Stimulated activated CD4-positive, alpha-beta T cell treated with anti-CD3 and anti-CD28 coated beads, Interleukin-1b, Interleukin-23, amount 100 ng/mL, for 1 hour (primary cell): ENCODE measurements at places on chromosomes 12 and 14.

DNA sequence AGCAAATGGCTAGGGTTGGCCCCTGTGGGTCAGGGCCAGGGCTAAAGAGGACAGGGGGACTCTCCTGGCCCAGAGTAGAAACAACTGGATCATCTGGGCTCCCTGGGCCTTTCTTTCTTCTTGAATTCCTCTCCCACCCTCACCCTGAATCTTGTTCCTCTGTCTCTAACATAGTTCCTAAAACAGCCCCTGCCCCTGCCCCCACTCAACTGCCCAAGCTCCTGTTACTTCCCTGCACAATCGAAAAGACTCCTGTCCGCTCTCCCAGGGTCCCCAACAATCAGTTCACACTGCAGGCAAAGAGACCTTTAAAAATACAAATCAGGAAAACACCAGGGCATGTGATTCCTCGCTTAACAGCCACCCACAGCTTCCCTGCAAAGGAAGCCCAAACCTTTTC is 18.0 kb upstream of the ANKRD33 start:
- no peak for DNase-seq

DNA sequence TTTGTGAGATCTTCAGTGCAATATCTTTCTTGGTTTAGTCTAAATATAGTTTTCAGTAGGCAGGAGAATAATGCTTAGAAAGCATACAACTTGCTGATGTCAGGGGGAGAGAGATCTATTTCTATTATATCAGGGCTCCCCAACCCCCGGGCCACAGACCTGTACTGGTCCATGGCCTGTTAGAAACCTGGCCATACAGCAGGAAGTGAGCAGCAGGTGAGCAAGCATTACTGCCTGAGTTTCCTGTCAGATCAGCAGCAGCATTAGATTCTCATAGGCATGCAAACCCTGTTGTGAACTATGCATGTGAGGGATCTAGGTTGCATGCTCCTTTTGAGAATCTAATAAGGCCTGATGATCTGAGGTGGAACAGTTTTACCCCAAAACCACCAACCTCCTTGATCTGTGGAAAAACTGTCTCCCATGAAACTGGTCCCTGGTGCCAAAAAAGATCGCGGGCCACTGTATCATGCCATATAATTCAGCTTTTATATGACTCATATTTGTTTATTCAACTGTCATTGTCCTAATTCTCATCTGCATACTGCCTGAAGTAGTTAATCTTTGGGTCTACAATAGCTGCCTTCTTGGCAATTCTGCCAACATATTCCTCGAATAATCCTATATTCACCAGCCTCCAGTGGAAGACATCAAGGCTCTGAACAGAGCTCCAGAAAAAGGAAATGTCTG is 163.6 kb upstream of the DYRK2 start:
- DNase-seq, result no peak

DNA sequence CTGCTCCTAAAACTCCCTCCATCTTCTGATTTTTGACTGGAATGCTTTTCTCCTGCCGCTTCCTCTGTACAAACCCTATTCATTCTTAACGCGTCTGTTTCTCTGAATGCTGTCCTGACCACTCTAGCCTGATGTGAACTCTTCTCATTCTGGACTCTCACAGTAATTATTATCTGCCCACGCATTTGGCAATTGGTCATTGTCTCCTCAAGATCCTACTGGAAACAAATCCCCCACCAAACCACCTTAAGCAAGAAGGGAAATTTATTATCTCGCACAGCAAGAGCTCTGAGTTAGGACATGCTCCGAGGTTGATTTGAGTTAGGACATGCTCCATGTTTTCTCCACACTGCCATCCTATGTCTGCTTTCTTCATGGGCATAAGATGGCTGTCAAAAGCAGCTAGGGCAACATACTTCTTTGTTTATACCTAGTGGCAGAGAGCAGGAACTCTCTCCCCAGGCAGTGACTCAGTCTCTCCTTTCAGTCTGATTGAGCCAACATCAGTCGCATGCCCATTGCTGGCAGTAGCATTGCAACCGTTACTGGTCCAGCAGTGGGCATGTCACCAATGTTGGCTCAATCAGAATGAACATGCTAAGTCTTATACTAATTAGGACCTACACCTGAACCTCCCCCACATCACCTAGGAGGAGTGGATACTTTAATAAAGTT is 102.2 kb downstream of the SSPN start:
- no peak for DNase-seq

DNA sequence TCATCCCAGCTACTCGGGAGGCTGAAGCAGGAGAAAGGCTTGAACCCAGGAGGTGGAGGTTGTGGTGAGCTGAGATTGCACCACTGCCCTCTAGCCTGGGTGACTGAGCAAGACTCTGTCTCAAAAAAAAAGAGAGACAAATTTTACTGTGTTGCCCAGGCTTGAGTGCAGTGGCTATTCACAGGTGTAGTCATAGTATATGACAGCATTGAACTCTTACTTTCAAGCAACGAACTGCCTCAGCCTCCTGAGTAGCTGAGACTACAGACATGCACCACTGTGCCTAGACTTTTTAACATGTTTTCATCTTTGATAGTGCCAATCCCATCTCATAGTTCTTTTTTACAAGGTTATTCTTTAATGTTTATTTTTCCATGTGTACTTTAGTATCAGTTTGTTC is 13.7 kb downstream of the ARID2 start:
- no peak for DNase-seq

- no peak for DNase-seq
Measured at GRCh38 chr12:113955109-113955970, 10.8 kb downstream of the RBM19 start.

GRCh38 chr14:105171004-105171673 is 2.6 kb upstream of the JAG2 start:
- DNase-seq, result no peak

- DNase-seq, result no peak
Measured at GRCh38 chr14:92529903-92530302, 16.3 kb downstream of the RIN3 start.

- no peak for DNase-seq
Measured at GRCh38 chr14:93042968-93043940, 72.5 kb downstream of the ITPK1 start.

DNA sequence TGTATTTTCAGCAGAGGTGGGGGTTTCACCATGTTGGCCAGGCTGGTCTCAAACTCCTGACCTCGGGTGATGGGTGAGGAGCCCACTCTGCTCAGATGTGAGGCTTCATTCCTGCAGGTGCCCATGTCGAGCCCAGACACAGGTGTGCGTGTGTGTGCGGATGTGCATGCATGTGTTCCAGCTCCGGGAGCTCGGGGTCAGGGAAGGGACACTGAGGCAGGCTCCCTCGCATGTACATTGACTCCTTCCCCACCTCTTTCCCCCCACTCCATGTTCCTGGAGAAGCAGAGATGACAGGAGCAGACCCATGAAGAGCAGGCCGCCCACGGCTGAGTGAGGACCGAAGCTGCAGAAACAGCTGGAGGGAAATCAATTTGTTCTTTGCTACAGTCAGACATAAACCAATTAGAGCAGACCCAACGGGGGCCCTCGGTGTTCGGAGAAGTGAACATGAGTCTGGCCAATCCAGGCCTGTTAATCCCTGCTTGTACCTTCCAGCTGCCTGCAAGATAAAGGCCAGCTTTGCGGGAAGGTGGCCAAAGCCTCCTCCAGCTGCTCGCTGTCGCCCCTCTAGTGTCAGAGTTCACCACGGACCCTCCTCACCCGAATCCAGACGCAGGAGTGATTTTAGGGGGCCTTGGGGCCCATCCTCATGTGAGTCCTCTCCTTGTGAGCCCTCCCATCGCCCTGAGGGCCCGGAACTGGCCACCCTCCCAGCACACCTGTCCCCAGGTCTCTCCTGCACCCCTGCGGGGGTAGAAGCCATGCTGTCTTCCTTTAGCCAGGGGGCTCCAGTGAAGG is 321.0 kb upstream of the RTL1 start:
- DNase-seq, result no peak

- no peak for DNase-seq
Measured at GRCh38 chr14:75395862-75396261, 32.0 kb upstream of the JDP2 start.

- no peak for DNase-seq
Measured at GRCh38 chr12:19130224-19131024, 891 bp downstream of the PLEKHA5 start.

- DNase-seq, result no peak
Measured at GRCh38 chr14:71247106-71247505, 339.8 kb downstream of the PCNX1 start.

DNA sequence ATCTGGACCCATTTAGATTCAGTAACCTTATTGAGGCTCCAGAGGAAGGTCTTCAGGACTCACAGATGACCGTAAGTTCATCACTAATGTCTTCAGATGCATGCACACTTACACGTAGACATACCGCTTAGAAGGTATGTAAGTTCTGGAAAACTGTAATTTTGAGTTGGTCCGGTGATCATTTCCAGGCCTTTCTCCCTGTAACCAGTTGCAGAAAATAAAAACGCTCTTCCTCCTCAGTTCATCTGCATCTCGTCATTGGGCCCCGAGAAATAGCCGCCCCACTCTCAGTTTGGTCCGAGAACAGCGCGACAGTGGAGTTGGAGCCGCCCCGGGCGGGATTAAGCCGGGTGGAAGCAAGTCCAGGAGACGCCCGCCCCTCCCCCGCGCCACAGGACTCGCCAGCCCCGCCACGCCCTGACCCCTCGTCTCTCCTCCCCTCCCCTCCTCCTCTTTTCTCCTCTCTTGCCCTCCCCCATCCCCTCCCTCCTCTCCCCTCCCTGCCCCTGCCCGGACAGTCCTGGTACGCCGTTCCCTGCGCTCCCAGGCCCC is 83.7 kb downstream of the TNFAIP2 start:
- DNase-seq, result no peak

- DNase-seq, result no peak
Measured at GRCh38 chr12:20345866-20346265, 22.5 kb upstream of the PDE3A start.

- DNase-seq, result no peak
Measured at GRCh38 chr12:56719056-56719455, 6.0 kb downstream of the NACA start.

- DNase-seq, result no peak
Measured at GRCh38 chr14:33229269-33229929, 290.7 kb downstream of the NPAS3 start.

DNA sequence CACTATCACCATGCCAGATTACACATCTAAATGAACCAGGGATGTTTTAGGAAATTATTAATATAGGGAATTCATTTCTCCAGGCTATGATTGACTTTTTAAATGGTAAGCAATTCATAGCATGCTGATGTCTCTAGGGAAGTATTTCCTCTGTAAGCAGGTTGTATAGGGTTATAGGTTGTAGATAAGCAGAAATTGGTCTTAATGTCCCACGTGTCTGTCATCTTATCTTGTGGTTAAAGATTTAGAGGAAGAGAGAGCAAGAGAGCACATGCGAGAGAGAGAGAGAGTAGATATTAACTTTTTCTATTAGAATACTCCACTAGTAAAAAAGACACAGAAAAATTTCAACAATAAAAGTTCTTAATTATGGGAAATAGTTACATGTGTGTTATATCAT is 32.6 kb downstream of the TRHDE start:
- DNase-seq, result no peak

- no peak for DNase-seq
Measured at GRCh38 chr12:7114851-7115250, 5.8 kb upstream of the C1RL start.

- DNase-seq, result no peak
Measured at GRCh38 chr14:63761351-63762117, 33.7 kb upstream of the SGPP1 start.

DNA sequence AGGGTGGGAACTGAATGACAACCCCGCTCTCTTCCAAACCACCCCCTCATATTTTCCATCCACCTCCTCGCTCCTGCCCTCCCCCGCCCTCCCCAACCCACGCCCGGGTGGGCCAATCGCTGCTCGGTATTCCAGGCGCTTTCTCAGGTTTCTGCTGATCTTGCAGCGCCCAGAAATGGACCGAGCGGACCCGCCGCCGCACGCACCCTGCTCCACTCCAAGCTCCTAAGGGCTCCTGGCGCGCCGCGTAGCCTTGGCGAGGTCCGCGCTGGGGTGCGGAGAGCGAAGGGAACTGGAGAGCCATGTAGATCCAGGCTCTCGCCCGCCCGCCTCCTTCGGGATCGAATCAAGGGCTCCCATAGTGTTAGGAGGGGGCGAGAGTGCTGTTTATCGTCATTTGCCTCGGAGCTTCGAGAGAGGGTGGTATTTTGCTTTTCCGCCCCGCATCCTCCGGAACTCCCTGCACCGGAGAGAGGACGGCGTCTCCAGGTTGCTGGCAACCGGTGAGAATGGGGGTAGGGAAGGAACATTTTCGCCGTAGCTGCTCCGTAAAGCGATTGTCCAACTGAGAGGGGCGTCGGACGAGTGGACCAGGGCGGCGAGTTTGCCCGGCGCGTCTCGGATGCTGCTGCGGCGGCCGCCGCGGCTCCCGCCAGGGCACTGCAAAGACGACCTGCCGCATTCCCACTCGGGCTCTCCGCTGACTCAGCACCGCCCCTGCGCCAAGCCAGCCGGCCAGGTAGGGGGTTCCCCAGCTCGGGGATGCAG is at the start of gene KCNA1:
KCNA1 (plus strand) TSS at position 172 of the 768 bp plus-strand sequence. CDS start 1,474 bp downstream, outside the sequence.
- no peak for DNase-seq

- DNase-seq, result no peak
Measured at GRCh38 chr14:63392236-63392635, 73.5 kb upstream of the GPHB5 start.

DNA sequence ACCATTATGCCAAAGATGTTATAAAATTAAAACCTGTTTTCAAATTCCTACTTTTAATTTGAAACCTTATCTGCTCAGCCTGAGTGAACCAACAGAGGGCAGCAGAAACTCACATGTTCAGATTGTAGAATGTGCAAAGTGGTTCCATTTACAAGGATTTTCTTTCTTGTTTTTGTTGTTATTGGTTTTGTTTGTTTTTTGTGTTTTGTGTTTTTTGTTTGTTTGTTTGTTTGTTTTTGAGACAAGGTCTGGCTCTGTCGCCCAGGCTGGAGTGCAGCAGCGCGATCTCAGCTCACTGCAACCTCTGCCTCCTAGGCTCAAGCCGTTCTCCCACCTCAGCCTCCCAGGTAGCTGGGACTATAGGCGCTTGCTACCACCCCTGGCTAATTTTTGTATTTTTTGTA is 22.8 kb upstream of the GARIN2 start:
- DNase-seq, result no peak

GRCh38 chr12:14931359-14931758 is 7.0 kb downstream of the ERP27 start:
- DNase-seq, result no peak

DNA sequence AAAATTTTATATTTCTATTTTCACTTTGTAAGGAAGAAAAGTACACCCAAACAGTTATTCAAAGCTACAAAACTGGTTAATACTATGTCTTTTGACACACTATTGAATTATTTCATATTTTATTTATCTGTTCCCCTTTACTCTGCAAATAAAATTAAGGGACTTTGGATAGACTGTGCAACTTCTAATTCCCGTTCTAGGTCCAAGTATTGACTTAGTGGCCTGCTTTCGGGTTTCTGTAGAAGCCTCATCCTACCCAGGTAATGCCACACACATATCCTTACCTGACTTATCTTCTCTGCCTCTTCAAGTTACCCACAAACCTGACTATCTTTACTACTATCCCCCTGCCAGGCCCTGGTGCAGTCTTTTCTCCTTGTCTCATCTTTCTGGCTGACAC is 156.3 kb upstream of the TMTC2 start:
- DNase-seq, result no peak

- no peak for DNase-seq
Measured at GRCh38 chr12:121711361-121712189, 977 bp upstream of the TMEM120B start.
